ENCODE measurements at places on chromosomes 5 and 9.
A peak's percentile ranks its signal among the peaks of the same experiment; 100 is the strongest.

GRCh38 chr5:134247428-134248224 is 21.8 kb upstream of the PPP2CA start:
- no peak for DNase-seq

GRCh38 chr9:89942643-89943042 is 337.8 kb downstream of the GADD45G start:
- DNase-seq = no peak

GRCh38 chr5:138979684-138980280 is 104.6 kb upstream of the LRRTM2 start:
- DNase-seq = no peak

DNA sequence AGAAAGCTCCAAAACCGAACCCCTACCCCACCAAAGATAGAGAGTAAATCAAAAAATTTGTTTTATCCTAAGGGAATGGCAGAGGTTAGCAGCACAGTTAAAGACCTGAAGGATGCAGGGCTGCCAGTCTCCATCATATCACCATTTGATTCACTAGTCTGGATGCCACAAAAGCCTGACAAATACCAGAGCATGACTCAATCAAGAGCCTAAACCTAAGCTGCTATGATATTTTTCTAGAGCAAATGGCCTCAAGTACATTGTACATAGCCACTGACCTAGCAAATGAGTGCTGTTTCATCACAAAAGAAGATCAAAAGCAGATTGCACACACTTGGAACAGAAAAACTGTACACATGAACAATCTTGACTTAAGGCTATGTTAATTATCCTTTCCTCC is 48.0 kb downstream of the DPYSL3 start:
- no peak for DNase-seq

- DNase-seq = no peak
Measured at GRCh38 chr5:158992037-158992740, 107.5 kb downstream of the EBF1 start.

- no peak for DNase-seq
Measured at GRCh38 chr5:2902742-2903297, 151.3 kb upstream of the IRX2 start.

- no peak for DNase-seq
Measured at GRCh38 chr5:10654566-10654965, 90.7 kb downstream of the ANKRD33B start.

GRCh38 chr5:52708463-52708862 is 79.3 kb upstream of the ITGA1 start:
- no peak for DNase-seq

DNA sequence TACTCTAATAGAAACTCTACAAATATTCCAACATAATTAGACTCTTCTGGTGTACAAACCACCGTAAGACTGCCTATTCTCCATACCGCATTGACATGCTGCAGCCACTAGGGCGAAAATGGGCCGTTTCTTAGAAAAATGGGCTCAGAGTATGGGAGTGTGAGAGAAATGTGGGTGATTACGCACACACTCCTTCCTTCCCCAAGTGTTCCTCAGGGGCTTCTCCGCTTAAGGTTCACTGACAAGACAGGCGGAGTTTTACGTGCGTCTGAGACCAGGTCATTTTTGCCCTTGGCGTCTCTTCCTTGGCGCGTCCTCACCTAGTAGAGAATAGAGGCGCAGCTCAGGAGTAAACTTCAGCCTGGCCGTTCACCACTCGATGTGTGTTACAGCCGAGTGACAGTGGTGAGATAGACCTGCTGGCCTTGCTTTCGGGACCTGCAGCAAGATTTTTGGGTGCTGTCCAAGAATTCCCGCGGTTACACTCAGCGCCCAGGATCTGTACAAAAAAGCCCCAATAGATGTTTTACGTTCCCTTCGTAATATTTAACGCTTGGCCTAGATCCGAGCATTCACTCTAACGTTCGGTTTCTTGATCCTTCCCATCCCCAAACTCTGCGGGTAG is 1.8 kb upstream of the NTRK2 start:
- DNase-seq = peak; percentile 53

GRCh38 chr9:121688146-121688680 is 36.8 kb downstream of the DAB2IP start:
- DNase-seq = no peak

DNA sequence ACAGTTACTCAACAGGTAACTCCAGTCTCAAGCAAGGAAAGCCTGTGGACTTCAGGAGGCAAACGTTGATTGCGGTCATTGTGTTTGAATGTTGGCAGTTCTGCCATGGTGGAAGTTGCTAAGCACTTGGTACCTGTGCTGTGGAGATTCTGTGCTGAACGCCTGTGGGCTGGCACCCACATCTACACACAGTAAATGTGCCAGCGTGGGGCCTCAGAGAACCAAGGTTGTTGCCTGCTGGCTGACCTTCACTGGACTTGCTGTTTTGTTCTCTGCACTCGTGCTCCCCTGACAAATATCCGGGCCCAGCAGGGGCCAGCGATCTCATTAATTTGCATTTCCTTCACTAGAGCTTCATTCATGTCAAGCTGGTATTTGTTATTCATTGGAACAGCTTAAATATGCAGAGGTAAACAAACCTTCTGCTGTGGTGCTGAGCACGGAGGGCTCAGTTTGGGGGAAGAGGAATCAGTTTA is 141.8 kb downstream of the PRKACG start:
- no peak for DNase-seq

DNA sequence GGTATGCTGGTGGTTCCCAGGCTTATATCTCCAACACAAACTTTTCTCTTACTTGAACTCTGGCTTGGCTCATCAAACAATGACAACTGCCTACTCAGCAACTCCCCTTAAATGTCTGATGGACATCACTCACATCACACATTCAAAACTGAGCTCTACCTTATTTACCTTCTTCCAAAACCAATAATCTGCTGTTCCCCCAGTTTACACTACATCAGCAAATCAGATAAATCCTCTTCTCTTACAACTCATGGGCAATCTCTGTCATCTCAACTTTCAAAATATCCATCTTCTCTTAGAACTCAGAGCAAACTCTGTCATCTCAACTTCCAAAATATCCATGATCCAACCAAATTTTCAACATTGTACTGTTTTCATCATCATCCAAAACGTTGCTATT is 2347.9 kb upstream of the ACO1 start:
- DNase-seq = no peak

DNA sequence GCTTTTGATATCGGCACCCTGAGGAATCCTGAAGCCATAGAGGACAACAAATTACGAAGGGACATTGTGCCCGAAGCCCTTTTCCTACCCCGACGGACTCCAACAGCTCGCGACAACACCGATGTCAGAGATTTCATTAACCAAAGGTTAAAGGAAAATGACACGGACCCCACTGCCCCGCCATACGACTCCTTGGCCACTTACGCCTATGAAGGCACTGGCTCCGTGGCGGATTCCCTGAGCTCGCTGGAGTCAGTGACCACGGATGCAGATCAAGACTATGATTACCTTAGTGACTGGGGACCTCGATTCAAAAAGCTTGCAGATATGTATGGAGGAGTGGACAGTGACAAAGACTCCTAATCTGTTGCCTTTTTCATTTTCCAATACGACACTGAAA is 129.5 kb downstream of the CDH6 start:
- no peak for DNase-seq

DNA sequence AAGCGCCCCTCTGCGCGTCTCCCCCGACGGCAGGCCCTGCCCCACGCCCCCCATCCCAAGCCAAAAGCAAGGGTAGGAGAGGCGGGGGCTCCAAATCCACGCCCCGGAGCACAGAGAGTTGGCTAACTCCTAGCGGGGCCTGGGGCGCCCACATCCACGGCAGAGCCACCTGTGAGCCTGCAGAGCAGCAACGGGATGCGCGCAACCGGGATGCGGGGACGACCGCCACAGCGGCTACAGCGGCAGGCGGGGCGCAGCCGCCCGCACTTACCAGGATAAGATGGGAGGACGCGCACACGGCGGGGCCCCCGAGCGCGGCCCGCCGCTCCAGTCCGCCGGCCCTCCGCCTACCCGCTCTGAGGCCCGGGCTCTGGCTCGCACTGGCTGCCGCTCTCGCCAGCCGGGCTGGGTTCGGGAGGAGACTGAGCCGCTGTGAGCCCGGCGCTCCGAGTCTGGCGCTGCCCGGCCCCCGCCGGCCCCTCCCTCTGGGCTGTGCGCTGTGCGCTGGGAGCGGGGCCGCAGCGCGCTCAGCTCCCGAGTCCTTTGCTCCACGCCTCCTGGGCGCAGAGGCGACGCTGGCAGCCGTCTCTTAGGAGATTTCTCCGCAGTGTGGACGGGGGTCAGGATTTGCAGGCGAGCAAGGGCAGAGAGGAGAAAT is at the start of gene SLC24A2:
Gene SLC24A2, minus strand, starts transcription at position 424 of the 658 bp plus-strand sequence.
- no peak for DNase-seq

- DNase-seq = no peak
Measured at GRCh38 chr9:130629443-130630070, 34.8 kb upstream of the PRDM12 start.

DNA sequence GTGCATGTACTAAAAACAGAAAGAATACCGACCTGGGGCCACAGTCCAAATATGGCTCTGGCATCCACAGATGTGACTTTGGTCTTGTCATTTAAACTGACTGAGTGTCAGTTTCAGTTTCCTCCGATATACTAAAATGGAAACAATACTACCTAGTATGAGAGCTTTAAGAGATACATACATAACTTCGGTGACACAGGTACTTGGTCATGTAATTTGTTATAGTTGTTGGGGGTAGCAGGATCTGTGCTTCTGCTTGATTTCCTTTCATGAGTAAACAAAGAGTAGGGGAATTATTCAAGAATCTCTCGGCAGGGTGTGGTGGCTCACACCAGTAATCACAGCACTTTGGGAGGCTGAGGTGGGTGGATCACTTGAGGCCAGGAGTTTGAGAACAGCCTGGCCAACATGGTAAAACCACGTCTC is 32.1 kb downstream of the MTMR12 start:
- DNase-seq = no peak

DNA sequence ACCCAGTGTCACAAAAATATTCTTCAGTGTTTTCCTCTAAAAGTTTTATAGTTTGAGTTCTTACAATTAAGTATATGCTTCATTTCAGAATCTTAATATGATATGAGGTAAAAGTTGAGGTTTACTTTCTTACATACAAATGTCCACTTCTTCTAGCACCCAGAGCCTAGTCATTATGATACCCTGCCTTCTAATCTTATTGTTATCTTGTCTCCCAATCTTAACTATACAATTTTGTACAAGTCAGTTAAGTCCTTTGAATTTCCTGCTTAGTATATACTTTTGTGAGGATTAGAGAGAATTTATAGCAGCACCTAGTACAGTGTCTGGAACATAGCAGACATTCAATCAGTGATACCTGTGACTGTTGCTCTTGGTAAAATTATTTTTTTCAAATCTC is 29.3 kb downstream of the RAD50 start:
- no peak for DNase-seq

- DNase-seq = no peak
Measured at GRCh38 chr9:8489835-8490234, 690.3 kb upstream of the DMAC1 start.

- DNase-seq = no peak
Measured at GRCh38 chr5:10977011-10977410, 216.0 kb upstream of the DAP start.

- no peak for DNase-seq
Measured at GRCh38 chr5:104297076-104297475, 734.5 kb upstream of the NUDT12 start.

- DNase-seq = no peak
Measured at GRCh38 chr5:147208134-147208533, 26.7 kb upstream of the STK32A start.

GRCh38 chr5:127770272-127770671 is 67.1 kb downstream of the CCDC192 start:
- no peak for DNase-seq

DNA sequence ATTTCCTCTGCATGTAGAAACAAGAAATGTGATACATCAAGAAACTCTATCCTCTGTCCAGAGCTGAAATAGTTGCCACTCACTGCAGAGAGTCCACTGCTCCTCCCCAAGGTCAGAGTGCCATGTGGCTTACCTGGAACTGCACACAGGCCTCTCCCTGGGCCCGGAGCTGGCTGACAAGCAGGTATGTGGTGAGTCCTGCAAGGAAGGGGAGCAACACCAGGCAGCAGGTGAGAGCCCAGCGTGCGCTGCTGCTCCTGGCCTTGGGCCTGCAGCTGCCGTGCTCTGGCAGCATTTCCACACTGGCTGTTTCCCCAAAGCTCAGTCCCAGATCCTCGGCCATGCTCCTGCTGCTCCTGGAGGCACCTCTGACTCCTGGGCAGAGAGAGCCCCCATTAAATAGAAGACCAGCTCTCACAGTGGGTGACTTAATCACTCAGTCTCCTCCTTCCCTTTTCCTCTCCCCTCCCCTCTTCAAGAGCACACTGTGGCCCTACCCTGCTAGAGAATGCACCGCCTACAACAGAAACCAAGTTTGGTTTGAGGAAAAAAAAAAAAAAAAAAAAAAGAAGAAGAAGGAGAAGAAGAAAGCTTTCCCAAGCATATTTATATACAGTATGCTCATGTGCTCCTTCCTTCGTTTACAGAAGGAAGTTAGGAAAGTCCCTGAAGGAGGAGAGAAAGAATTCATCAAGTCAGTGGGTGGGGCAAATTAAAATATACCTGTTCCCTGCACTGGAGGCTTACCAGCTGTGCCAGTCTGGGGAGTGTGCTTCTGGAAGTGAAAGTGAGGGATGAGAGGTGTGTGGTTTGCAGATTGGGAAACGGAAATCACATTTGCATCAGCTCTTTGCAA is at the start of gene TNFSF15:
Gene TNFSF15, minus strand, starts transcription at position 370 of the 856 bp plus-strand sequence. Its CDS starts 27 bp downstream, at position 343.
- DNase-seq = no peak

GRCh38 chr9:133499132-133499891 is 20.4 kb upstream of the SLC2A6 start:
- DNase-seq = no peak

DNA sequence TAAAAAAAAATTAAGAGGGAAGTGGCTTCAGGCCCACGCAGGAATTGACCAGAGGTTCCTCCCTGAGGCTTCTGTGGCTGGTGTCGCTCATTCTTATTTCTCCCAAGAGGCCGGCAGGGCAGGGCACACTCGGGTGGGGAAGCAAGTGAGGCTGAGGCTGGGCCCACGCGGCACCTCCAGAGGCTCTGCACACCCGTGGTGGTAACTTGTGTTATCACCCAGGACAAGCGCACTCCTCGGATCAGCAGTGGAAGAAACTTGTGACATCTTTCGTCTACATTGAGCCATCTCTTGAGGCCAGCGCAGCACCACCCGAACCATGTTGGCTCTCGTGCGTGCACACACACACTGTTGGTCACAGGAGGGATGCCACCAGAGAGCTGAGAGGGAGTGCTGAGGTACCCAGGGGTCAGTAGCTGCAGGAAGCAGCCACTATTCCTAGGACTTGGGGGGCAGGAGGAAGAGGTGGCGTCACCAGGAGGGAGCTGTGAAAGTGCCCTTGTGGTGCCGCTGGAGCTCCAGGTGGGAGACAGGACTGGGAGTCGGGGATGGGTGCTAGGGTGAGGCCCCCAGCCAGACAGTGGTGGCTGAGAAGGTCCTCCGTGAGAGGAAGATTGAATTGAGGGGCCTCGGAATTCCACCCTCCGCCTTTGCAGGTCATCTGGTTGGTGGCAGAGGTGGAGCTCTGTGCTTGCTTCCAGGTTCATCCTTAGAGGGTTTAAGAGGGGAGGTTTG is 6.4 kb downstream of the NDUFS6 start:
- DNase-seq = no peak

GRCh38 chr9:108119530-108120113 is 630.1 kb upstream of the KLF4 start:
- DNase-seq = no peak

GRCh38 chr9:95966306-95966705 is 90.8 kb downstream of the ERCC6L2 start:
- DNase-seq = no peak

- no peak for DNase-seq
Measured at GRCh38 chr5:155838394-155838793, 488.6 kb upstream of the SGCD start.
